ENCODE measurements at places on chromosomes 7 and 10.

GRCh38 chr7:43363035-43363791 lies 219.7 kb upstream of the STK17A start:
- DNase-seq: no peak

DNA sequence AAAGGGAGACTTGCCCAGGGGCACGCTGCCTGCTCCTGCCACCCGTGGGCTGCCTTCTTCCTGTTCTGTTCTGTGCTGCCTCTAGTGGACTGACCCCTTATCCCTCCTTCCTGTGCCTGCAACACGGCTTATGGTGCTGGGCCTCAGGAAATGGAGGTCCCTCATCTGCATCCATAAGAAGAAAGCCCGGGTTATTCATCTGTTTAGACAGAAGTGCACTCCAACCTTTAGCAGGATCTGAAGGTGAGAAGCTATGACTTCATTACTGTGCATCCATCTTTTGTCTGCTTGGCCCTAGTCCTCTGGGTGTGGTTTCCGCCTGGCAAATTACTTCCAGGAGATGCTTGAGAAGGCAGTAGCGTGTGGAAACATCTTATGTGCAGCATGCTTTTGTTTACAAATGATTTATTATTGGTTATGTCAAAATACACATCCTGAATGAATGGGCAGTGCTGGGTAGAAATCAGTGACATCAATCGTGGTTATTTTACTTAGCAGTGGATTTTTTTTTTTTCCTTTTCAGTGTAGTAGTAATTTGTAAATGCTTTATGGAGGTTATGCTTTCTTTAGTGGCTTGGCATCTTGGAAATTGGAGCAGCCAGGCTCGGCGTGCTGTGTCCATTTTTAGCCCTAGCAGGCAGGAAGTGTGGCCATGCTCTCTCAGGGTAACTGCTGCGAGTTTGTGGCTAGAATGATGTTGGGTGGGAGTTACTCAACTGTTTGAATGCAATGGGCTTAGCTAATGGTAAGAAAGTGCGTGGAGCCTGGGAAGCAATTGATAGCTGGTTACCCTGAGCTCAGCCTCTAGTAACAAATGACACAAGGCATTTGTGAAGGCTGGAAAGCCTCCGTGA lies 12.7 kb downstream of the PTPRE start:
- DNase-seq: no peak

GRCh38 chr7:152076324-152076821 lies 50.9 kb downstream of the GALNT11 start:
- peak; percentile 5 for DNase-seq

DNA sequence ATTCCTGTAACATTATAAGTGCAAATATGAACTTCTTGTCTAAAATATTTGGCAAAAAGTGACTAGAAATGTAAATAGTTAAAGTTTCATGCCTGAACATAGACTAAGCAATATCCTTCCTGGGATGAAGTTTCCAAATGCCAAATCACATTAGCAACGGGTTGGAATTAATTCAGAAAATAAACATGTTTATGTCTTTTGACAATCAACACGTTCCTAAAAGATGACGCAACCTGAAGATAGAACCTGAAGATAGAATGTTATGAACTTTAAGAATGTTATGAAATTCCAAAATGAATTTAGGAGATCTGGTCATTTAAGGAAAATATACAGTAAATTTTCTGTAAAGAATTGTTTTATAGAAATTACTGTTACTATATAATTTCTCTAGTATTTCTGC lies 9.2 kb downstream of the LAMB4 start:
- no peak for DNase-seq

- no peak for DNase-seq
These were observed 62.6 kb downstream of the IKZF1 start for GRCh38 chr7:50367100-50367499.
